ENCODE measurements at places on chromosomes 12 and 14. TPM values are rescaled to one million over a fixed set of nuclear protein-coding genes. Genes with fewer than 3 reads are reported as not detected.

The BICDL1 gene
- not detected for total RNA-seq

The KRT78 gene
- not detected for total RNA-seq

The IL31 gene
- total RNA-seq = not detected

The HIP1R gene
- 7.4 TPM for total RNA-seq

The PRIMA1 gene
- total RNA-seq = not detected
